Karpas-422 (cell line): ENCODE measurements at places on chromosomes 3 and 15. TPM values are rescaled to one million over a fixed set of nuclear protein-coding genes. Genes with fewer than 3 reads are reported as not detected.
A peak's percentile ranks its signal among the peaks of the same experiment; 100 is the strongest.

Gene TM4SF4
- not detected in 2 replicates for total RNA-seq

DNA sequence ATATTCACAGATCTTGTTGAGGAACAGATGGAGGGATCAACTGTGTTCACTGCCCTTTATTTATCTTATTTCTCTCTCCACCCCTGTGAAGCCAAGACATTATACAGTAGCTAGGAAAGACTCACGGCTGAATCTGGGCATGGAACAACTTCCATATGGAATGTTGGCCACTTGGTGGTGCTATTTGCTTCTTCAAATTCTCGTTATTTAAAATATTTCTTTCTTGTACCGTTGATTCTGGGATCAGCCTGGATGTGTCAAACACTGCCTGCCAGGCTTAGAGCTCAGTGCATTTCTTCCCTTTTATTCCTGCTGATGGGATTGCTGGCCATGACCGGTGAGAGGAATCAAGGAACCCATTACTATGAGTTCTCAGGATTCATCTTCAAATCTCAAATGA lies 17.5 kb upstream of the GASK1A start:
- no peaks in the 10 kb centered on the region for H3K27me3 ChIP-seq
- no peak overlapping the region for H3K27ac ChIP-seq
- no peaks in the 10 kb centered on the region for H3K36me3 ChIP-seq
- peak; percentile 81 for DNase-seq

DNA sequence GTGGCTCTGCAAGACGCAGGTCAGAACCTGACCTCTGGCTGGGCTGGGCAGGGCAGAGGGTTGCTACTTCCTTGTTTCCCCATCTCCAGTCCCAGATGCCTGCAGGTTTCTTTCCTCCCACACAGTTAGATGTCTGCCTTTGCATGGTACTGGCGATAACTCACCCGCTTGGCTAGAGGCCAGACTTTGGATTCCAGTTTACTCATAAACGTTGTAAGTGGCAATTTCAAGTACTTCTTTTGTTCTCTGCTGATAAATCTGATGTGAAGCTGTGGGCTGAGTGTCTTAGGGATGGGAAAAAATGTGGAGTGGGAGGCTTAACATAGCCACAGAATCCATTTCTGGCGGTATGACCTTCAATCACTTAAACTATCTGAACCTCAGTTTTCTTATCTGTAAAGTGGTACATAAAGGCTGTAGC lies 194.2 kb downstream of the EBLN2 start:
- no peak overlapping the region for H3K4me3 ChIP-seq
- H3K36me3 ChIP-seq, result no peaks in the 10 kb centered on the region
- DNase-seq, result no peak

DNA sequence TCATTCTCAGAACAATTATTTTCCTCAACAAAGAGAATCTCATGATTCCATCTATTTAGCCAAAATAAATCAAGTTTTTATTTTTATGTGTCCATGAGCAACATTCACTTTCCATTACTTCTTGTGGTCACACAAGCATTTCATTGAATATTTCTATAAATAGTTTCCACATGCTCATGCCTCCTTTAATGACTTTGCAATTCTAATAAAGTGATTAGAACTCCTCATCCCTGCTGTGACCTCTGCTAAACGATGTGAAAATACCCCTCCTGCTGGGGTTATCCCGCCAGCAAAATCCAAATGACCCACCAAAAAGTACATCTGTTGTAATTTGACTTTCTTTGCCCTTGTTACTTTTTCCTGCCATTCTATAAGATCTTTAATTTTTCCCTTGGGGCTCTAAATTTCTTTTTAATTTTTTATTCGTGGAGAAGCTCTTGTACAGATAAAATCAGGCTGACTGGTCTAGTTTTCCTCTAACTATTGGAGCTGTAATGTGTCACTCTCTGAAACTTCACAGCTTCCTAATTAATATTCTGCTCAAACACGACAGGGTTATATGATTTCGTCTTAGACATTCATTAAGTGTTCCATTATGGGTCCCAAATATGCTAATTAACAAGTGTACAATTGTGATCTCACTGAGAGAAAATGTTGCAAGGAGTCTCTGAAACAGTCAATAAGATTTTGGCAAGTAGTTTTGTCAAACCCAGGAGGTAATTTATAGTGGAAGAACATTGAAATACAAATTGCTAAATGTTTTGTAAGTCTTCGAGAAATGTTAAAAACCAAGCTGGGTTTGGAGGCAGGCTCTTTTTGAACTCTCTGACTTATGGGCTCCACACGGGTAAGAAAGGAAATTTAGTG lies 533.1 kb upstream of the NAALADL2 start:
- H3K4me3 ChIP-seq, result no peak overlapping the region
- DNase-seq, result no peak
- H3K36me3 ChIP-seq, result no peaks in the 10 kb centered on the region
- no peak overlapping the region for H3K27ac ChIP-seq

DNA sequence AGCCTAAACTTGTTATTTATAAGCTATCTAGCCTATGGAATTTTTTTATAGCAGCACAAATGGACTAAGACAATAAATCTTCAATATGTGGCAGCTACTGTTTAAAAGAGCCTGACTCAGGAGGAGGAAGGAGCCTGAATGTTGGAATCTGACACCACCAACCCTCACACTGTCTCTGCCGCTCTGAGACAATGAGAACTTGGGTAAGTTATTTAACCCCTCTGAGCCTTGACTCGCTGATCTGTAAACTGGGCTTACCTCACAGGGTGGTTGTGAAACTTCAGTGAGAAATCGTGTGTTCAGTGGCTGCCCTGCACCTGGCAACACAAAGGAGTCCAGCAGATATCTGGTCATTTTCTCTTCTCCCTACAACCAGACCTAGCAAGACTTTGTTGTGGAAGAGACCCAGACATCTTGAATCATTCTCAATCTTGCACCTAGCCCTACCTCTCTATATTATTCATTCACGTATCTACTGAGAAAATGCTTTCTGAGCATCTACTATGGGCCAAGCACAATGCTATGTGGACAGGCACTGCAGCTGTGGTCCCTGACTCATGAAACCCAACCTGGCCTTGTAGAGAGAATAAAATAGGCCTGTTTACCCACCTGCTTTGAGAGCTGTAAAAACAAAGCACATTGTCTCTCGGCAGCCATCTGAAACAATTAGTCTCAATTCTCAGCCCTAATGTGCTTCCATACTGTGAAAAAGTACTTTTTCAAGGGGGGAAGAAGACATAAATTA lies 81.9 kb upstream of the SLC25A36 start:
- H3K27me3 ChIP-seq, result no peaks in the 10 kb centered on the region
- H3K4me3 ChIP-seq, result no peak overlapping the region

- no peaks in the 10 kb centered on the region for H3K4me1 ChIP-seq
- no peak overlapping the region for H3K4me3 ChIP-seq
- H3K36me3 ChIP-seq, result no peaks in the 10 kb centered on the region
- peak; percentile 86 for DNase-seq
- no peaks in the 10 kb centered on the region for H3K27me3 ChIP-seq
Observed at GRCh38 chr3:189148081-189148507, 23.7 kb upstream of the TPRG1 start.

Gene TEX55
- not detected in 2 replicates for total RNA-seq

- H3K36me3 ChIP-seq, result no peaks in the 10 kb centered on the region
- H3K27me3 ChIP-seq, result no peaks in the 10 kb centered on the region
- no peak for DNase-seq
- peaks cover 7% of the 10 kb centered on the region for H3K4me1 ChIP-seq
Observed at GRCh38 chr15:99239545-99240198, 9.7 kb downstream of the TTC23 start.

GRCh38 chr3:49022688-49023171 lies 809 bp downstream of the NDUFAF3 start:
- peak overlapping the region; percentile 82 for H3K4me3 ChIP-seq
- H3K27ac ChIP-seq, result peak overlapping the region; percentile 93
- peak; percentile 75 for DNase-seq
- no peaks in the 10 kb centered on the region for H3K27me3 ChIP-seq

DNA sequence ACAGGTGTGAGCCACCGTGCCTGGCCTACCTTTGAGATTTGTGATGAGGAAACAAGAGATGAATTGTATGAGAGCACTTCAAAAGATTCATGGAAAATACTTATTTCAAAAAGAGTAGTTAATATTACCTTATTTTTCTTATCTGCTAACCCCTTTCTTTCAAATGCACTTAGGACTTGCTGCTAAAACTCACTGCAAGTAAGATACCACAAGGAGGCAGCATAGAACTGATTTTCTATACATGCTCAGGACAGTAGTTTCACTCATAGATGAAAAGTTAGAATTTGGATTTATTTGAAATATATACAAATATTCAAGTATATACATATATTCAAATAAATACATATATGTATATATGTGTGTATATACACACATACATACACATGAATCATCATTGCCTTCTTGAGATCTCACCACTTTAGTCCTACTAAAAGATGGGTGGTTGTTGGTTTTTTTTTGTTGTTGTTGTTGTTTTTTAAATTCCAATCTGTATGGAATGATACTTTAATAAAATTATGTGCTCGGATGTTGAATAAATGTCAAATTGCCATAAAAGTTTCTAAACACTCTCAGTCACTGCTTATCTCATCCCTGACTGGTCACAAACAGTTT lies 2.4 kb downstream of the CCNDBP1 start:
- DNase-seq, result peak; percentile 84
- H3K4me3 ChIP-seq, result no peak overlapping the region
- no peaks in the 10 kb centered on the region for H3K27me3 ChIP-seq

GRCh38 chr3:126939338-126939718 lies 43.6 kb upstream of the PLXNA1 start:
- no peak overlapping the region for H3K4me3 ChIP-seq
- H3K27ac ChIP-seq, result no peak overlapping the region
- no peaks in the 10 kb centered on the region for H3K27me3 ChIP-seq

- no peak overlapping the region for H3K27ac ChIP-seq
- H3K36me3 ChIP-seq, result no peaks in the 10 kb centered on the region
- no peaks in the 10 kb centered on the region for H3K27me3 ChIP-seq
- H3K4me3 ChIP-seq, result no peak overlapping the region
Observed at GRCh38 chr3:7789324-7789723, 712.3 kb upstream of the LMCD1 start.

DNA sequence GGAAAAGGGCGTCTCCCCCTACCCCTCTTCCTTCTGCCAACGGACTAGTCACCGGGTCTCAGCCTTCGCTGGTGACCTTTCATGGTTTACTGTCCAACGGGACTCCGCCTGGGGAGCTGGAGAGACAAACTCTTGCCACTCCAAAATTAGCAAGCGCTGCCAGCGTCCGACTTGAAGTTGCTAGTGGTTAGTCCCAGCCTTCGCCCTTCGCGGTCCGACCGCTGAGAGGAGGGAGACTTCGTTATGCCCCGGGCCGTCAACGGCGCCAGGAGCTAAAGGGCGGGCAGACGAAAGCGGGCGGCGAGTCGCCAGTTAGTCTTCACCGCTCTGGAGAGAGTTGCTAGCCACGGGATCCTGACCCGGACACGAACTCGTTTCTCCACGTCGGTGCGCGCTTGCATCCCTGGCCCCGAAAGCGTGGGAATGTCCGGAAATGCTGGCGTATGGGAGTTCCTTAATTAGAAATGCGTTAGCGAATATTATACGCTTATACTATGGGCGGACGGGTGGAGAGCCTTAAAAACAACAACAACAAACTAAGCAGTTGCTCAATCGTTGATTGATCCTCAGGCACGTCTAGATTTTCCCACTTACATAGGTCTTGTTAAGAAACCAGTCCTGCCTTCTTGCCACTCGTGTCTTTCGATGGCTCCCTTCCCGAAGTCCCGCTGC lies 716 bp downstream of the SMC4 start:
- DNase-seq, result peak; percentile 70
- H3K4me1 ChIP-seq, result peaks cover 60% of the 10 kb centered on the region
- H3K27ac ChIP-seq, result peak overlapping the region; percentile 92
- peak overlapping the region; percentile 97 for H3K4me3 ChIP-seq

Gene GOLGA6L1
- not detected in 2 replicates for total RNA-seq

Gene SPATA12
- 3.2 and 3.9 TPM in 2 replicates for total RNA-seq
